Activated CD4-positive, alpha-beta T cell treated with anti-CD3 and anti-CD28 coated beads, Interleukin-2, amount 50 U/mL, for 4 hours (primary cell): ENCODE measurements at places on chromosomes 16 and 17.

GRCh38 chr17:1532836-1533602 lies 16.6 kb upstream of the INPP5K start:
- peak; percentile 33 for DNase-seq

DNA sequence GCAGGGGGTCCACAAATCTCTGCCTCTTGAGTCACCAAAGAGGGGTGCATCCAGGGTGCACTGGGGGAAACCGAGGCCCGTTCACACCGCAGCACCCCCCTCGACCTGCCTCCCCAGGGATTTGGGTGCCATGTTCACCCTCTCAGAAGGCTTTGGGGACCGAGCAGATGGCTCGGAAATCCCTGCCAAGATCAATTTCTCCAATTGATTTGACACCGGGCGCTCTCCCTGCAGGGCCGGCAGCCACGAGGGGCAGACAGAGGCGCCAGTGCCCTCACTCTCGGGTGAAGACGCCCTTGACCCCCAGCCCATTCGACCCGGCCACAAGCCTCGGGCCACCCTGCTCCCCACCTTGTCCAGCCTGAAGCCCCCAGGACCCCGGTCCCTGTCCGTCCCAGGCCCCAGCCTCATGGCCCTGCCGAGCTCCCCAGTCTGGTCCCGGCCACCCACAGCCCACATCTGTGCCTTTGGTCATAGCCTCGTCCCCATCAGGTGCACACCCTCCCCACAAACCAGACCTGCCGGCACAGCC lies 9.3 kb downstream of the SSTR5 start:
- no peak for DNase-seq

DNA sequence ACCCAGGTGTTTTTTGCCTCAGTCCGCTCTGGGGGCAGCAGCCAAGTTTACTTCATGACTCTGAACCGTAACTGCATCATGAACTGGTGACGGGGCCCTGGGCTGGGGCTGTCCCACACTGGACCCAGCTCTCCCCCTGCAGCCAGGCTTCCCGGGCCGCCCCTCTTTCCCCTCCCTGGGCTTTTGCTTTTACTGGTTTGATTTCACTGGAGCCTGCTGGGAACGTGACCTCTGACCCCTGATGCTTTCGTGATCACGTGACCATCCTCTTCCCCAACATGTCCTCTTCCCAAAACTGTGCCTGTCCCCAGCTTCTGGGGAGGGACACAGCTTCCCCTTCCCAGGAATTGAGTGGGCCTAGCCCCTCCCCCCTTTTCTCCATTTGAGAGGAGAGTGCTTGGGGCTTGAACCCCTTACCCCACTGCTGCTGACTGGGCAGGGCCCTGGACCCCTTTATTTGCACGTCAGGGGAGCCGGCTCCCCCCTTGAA lies 2.1 kb upstream of the C17orf107 start:
- DNase-seq, result no peak

DNA sequence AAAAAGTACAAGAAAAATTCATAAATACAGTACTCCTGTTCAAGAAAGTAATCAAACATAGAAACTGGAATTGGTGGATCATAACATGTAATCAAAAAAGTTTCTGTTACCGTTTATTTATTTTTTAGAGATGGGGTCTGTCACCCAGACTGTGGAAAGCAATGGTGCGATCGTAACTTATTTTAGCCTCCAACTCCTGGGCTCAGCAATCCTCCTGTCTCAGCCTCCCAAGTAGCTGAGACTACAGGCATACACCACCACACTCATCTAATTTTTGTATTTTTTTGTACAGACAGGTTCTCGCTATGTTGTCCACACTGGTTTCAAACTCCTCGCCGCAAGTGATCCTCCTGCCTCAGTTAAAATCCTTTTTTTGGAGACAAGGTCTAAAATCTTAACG lies 22.5 kb downstream of the ARHGAP17 start:
- DNase-seq, result no peak

- no peak for DNase-seq
Measured at GRCh38 chr16:75073545-75074303, 42.9 kb downstream of the LDHD start.

DNA sequence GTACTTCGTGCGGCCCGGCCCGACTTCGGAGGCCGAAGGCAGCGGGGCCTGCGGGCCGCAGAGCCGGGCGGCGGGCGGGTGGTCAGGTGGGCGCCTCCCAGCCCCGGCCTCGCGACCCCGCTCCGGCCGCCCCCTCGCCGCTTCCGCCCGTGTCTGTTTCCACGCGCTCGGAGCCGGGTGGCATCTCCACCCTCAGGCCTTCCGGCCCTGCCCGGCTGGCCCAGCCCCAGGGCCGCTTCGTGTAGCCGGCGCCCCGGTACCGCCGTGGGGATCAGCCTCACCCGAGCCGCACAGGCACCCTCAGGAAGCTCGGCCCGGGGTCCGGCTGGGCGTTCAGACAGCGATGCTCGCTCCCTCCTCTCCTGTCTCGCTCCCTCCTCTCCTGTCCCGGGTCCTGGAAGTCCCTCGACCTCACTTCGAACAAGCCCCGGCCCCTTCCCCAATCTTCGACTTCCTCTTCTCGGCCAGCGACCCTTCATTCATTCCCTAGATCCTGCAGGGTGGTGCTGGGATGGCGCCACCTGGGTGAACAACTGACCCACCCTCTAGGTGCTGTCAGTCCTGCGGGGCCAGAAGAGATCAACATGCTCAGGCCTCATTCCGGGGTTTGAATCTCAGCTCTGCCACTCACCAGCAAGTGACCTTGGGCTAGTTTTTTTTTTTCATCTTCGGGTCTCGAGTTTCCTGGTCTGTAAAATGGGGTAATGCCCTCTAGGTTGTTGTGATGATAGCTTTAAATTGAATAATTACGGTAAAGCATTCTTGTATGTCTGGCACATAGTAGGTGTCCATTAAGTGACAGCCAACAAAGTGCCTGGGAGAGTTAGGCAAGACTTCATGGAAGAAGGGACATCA lies 610 bp downstream of the VPS4A start:
- peak; percentile 26 for DNase-seq

DNA sequence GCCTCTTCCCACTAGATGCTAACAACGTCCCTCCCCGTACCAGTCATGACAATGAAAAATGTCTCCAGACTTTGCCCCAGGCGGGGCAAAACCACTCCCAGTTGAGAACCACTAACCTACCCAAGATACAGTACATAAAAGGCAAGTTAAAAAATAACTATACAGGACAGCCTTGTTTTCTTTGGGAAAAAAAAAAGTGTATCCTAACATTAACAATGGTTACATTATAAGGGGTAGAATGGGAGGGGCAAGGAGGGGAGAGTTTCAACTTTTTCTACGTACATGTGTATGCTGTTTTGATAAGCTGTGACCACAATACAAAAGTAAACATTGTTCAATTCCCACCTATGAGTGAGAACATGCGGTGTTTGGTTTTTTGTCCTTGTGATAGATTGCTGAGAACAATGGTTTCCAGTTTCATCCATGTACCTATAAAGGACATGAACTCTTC lies 94.9 kb downstream of the TOX3 start:
- DNase-seq, result no peak

- no peak for DNase-seq
Measured at GRCh38 chr16:51818342-51818944, 667.4 kb upstream of the SALL1 start.
